Naive thymus-derived CD4-positive, alpha-beta T cell (primary cell): ENCODE measurements at places on chromosomes 6 and 20.
A peak's percentile ranks its signal among the peaks of the same experiment; 100 is the strongest.

DNA sequence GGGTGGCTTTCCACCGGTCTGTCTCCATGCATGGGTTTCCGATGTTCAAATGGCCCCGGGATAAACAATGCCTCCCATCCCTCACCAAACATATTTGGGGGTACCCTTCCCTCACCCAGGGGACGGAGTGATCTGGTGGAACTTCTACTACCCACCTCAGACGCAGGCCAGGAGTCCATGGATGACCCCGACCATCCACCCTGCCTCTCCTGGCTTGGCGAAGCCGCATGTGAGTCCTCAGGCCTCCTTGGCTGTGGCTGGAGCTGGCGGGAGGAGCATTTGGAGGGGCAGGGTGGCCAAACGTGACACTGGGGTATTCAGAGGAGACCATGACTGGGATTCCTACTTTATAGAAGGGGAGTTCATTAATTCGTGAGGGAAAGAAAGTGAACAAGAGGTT lies 45.9 kb upstream of the FRMD1 start:
- H3K36me3 ChIP-seq, result no peaks in the 10 kb centered on the region
- H3K4me3 ChIP-seq, result no peak overlapping the region
- H3K4me1 ChIP-seq, result no peaks in the 10 kb centered on the region
- H3K27ac ChIP-seq, result no peak overlapping the region

GRCh38 chr6:143060806-143061596 lies at the start of gene AIG1:
Gene AIG1, plus strand, starts transcription at chr6:143060889. Its CDS starts 37 bp downstream, at chr6:143060926.
- H3K36me3 ChIP-seq, result no peaks in the 10 kb centered on the region
- no peaks in the 10 kb centered on the region for H3K27me3 ChIP-seq
- peak; percentile 76 for DNase-seq
- H3K4me3 ChIP-seq, result peak within 1 kb of the TSS; percentile 73

- no peak for DNase-seq
- no peak within 1 kb of the TSS for H3K4me3 ChIP-seq
- H3K27me3 ChIP-seq, result no peaks in the 10 kb centered on the region
- no peaks in the 10 kb centered on the region for H3K4me1 ChIP-seq
These were observed at the start of gene TREM1 for GRCh38 chr6:41286544-41287346. Gene TREM1, minus strand, starts transcription at chr6:41286682. Its CDS starts 27 bp downstream, at chr6:41286655.

DNA sequence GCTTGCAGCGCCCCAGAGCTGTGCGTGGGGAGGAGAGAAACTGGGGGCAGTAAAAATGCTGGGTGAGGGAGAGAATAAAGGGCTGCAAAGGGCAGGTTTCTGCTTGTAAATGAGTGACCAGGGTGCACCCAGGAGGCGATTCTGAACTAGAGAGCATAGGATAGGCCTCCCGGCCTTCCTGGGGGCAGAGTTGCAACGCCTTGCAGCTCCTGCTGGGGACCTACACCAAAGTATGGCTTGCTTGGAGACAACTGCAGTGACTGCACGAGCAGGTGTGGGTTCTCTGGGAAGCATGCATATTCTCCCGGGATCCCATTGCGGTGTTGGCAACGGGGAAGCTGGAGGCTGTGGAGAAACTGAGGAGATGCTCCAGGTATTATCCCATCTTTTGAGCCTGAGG lies 111.6 kb upstream of the SPACA1 start:
- no peaks in the 10 kb centered on the region for H3K4me1 ChIP-seq
- H3K27me3 ChIP-seq, result no peaks in the 10 kb centered on the region
- no peak overlapping the region for H3K27ac ChIP-seq

DNA sequence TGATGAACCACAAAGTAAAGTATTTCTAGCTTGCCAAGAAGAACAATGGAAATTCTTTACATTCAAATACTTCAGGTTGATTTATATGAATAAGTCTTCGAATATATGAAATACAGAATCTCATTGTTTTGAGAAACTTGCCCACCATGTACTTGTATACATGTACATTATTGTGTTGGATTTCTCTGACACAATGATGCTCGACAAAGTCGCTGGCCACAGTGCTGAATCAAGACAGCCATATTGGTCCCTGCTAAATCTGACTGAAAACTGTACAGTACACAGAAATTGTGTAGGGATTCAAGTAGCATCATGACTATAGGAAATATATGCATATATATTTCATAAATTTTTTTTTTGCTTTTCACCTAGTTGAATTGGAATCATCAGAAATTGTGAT lies 13.1 kb upstream of the LIN28B start:
- peaks cover 6% of the 10 kb centered on the region for H3K27me3 ChIP-seq
- no peak overlapping the region for H3K27ac ChIP-seq
- DNase-seq, result no peak
- no peaks in the 10 kb centered on the region for H3K36me3 ChIP-seq
- H3K4me3 ChIP-seq, result no peak overlapping the region

- DNase-seq, result no peak
- H3K4me1 ChIP-seq, result no peaks in the 10 kb centered on the region
- no peaks in the 10 kb centered on the region for H3K36me3 ChIP-seq
- no peak overlapping the region for H3K27ac ChIP-seq
- no peaks in the 10 kb centered on the region for H3K27me3 ChIP-seq
- no peak overlapping the region for H3K4me3 ChIP-seq
These were observed 3.0 kb downstream of the FLRT3 start for GRCh38 chr20:14334306-14334930.

GRCh38 chr6:161215193-161215592 lies 58.7 kb downstream of the AGPAT4 start:
- no peaks in the 10 kb centered on the region for H3K27me3 ChIP-seq
- no peak overlapping the region for H3K27ac ChIP-seq
- no peak overlapping the region for H3K4me3 ChIP-seq
- DNase-seq, result no peak
- H3K4me1 ChIP-seq, result no peaks in the 10 kb centered on the region

DNA sequence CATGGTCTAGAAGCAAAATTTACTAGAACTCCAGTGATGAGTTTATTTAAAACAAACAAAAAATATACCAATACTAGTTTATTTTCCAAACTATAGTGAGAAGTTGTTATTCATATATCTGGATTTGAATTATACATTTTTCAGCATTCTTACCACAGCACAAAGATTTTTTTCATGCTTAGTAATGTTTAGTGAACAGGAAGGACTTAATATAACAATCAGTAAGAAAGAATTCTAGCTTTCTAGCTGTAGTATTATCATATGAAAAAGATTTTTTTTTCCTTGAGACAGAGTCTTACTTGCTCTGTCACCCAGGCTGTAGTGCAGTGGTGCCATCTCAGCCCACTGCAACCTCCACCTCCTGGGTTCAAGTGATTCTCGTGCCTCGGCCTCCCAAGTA lies 13.8 kb downstream of the MARCKS start:
- no peaks in the 10 kb centered on the region for H3K27me3 ChIP-seq
- no peaks in the 10 kb centered on the region for H3K36me3 ChIP-seq
- H3K4me1 ChIP-seq, result no peaks in the 10 kb centered on the region
- H3K4me3 ChIP-seq, result no peak overlapping the region
- DNase-seq, result no peak
- no peak overlapping the region for H3K27ac ChIP-seq

DNA sequence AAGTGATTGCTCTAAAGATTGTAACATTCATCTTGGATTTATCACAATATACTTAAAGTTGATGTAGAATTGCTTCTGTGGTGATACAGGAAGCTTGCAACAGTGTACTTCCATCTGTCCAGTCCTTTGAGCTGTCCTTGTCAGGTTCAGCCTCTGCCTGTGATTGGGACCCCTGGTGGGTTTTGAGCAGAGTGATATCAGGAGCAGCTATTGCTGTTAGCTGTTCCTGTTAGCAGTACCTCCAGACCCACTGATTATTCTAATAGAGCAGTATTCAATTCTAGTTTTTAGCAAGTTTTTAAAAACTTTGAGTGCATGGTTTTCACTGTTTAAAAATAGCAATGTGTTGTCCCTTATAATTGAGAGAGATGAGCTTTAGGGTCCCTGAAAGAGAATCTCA lies 48.8 kb downstream of the TULP4 start:
- peaks cover 20% of the 10 kb centered on the region for H3K4me1 ChIP-seq
- no peak overlapping the region for H3K27ac ChIP-seq
- H3K4me3 ChIP-seq, result no peak overlapping the region
- DNase-seq, result no peak
- no peaks in the 10 kb centered on the region for H3K36me3 ChIP-seq

DNA sequence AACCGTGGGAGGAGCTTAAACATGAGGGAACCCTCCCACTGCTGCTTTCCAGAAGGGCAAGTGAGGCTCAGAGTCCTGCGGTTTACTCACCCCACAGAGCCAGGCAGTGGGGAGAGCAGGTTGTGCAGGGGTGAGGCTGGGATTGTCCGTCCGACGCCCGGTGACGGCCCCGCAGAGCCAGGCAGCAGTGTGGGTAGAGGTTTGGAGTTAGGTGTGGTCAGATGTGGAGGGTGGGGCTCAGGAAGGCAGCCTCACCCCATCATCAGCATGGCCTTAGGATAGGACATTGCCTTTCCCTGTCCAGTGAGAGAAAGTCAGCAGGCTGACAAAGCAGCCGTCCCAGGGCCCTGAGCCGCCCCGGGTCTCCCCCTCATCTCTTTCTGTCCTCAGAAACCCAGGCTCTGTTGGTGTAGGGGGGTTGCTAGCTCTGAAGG lies 234.6 kb downstream of the DLL1 start:
- no peak overlapping the region for H3K4me3 ChIP-seq
- H3K4me1 ChIP-seq, result no peaks in the 10 kb centered on the region
- H3K36me3 ChIP-seq, result no peaks in the 10 kb centered on the region
- H3K27me3 ChIP-seq, result no peaks in the 10 kb centered on the region
- no peak overlapping the region for H3K27ac ChIP-seq

DNA sequence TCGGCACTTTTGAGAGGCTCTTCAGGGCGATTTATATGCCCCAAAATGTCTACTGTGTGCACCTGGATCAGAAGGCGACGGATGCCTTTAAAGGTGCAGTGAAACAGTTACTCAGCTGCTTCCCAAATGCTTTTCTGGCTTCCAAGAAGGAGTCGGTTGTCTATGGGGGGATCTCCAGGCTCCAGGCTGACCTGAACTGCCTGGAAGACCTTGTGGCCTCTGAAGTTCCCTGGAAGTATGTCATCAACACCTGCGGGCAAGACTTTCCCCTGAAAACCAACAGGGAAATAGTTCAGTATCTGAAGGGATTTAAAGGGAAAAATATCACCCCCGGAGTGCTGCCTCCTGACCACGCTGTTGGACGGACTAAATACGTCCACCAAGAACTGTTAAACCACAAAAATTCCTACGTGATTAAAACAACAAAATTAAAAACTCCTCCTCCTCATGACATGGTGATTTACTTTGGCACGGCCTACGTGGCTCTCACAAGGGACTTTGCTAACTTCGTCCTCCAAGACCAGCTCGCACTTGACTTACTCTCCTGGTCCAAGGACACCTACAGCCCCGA lies 8.2 kb downstream of the GCNT2 start:
- DNase-seq, result no peak
- H3K36me3 ChIP-seq, result no peaks in the 10 kb centered on the region
- H3K4me3 ChIP-seq, result peak overlapping the region; percentile 70
- H3K27me3 ChIP-seq, result no peaks in the 10 kb centered on the region
- peak overlapping the region; percentile 69 for H3K27ac ChIP-seq

GRCh38 chr6:128930321-128930720 lies 47.4 kb downstream of the LAMA2 start:
- no peaks in the 10 kb centered on the region for H3K4me1 ChIP-seq
- no peak overlapping the region for H3K4me3 ChIP-seq
- no peak overlapping the region for H3K27ac ChIP-seq
- H3K36me3 ChIP-seq, result no peaks in the 10 kb centered on the region
- H3K27me3 ChIP-seq, result no peaks in the 10 kb centered on the region

- no peak for DNase-seq
- H3K27ac ChIP-seq, result no peak overlapping the region
- H3K4me3 ChIP-seq, result no peak overlapping the region
- no peaks in the 10 kb centered on the region for H3K36me3 ChIP-seq
- H3K27me3 ChIP-seq, result no peaks in the 10 kb centered on the region
These were observed 235.3 kb downstream of the TAF4 start for GRCh38 chr20:61830241-61830930.

- no peaks in the 10 kb centered on the region for H3K36me3 ChIP-seq
These were observed 25.3 kb downstream of the FOXO3 start for GRCh38 chr6:108585921-108586536.

GRCh38 chr6:157145656-157146285 lies 177.5 kb downstream of the TMEM242 start:
- H3K27me3 ChIP-seq, result no peaks in the 10 kb centered on the region
- no peaks in the 10 kb centered on the region for H3K4me1 ChIP-seq
- no peak overlapping the region for H3K27ac ChIP-seq
- no peak for DNase-seq
- H3K36me3 ChIP-seq, result no peaks in the 10 kb centered on the region

DNA sequence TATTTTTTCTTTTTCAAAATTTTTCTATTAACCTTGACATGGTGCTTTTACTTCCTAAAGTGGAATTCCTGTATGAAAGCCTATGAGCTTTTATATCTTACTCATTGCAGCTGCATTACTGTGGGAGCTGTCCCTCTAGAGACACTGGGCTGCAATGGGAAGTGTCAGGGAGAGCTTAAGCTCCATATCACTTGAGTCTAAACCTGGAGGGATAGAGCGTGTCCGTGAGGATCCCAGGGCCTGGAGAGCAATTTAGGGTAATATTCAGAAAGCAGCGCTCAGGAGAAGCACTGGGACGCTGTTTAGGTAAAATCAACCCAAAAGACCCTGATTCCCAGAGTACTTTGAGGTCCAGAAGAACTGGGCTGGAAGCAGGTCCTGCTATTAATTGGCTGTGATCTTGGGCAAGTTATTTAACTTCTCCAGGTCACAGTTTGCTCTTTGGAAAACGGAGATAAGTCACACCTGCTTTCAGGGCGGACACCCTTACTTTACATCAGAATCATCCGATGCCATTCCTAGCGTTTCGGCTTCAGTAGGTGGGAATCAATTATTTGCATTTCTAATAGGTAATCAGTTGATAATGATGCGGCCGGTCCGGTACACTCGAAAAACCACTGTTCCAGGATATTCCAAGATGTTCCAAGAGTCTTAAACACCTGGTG lies 628 bp upstream of the ERGIC3 start:
- peaks cover 11% of the 10 kb centered on the region for H3K4me1 ChIP-seq
- no peaks in the 10 kb centered on the region for H3K36me3 ChIP-seq
- peak overlapping the region; percentile 77 for H3K27ac ChIP-seq
- no peak for DNase-seq
- no peaks in the 10 kb centered on the region for H3K27me3 ChIP-seq

DNA sequence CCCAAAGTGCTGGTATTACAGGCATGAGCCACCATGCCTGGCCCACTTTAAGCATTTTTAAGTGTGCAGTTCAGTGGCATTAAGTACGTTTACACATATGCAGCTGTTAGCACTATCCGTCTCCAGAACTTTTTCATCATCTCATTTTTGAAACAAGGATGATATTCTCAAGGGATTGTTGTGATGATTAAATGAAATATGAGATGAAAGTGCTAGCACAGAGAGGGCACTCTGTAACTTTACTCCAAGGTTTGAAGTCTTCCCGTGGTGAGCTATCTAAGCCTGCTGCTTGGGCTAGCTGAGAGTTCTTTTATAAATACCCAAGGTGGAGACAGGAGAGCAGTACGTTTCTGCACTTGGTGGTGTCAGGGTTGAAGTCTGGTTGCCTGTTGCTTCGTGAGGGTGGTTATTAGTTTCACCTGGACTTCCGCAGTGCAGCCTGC lies 6.6 kb downstream of the TM9SF4 start:
- no peak overlapping the region for H3K4me3 ChIP-seq
- H3K27ac ChIP-seq, result no peak overlapping the region
- H3K27me3 ChIP-seq, result no peaks in the 10 kb centered on the region
- peaks cover under 1% of the 10 kb centered on the region for H3K4me1 ChIP-seq
- no peak for DNase-seq
- H3K36me3 ChIP-seq, result no peaks in the 10 kb centered on the region

- no peaks in the 10 kb centered on the region for H3K36me3 ChIP-seq
- peaks cover 17% of the 10 kb centered on the region for H3K4me1 ChIP-seq
- no peak overlapping the region for H3K27ac ChIP-seq
- H3K27me3 ChIP-seq, result no peaks in the 10 kb centered on the region
- no peak overlapping the region for H3K4me3 ChIP-seq
These were observed 1.3 kb upstream of the OCSTAMP start for GRCh38 chr20:46551522-46552381.

GRCh38 chr20:47768016-47768824 lies 17.1 kb downstream of the SULF2 start:
- no peaks in the 10 kb centered on the region for H3K27me3 ChIP-seq
- H3K27ac ChIP-seq, result no peak overlapping the region
- no peak for DNase-seq
- no peak overlapping the region for H3K4me3 ChIP-seq
- H3K36me3 ChIP-seq, result no peaks in the 10 kb centered on the region
